ENCODE measurements at places on chromosomes 16 and 17.
A peak's percentile ranks its signal among the peaks of the same experiment; 100 is the strongest.

- no peak for DNase-seq
Measured at GRCh38 chr17:28478712-28479615, 5.5 kb downstream of the SLC13A2 start.

DNA sequence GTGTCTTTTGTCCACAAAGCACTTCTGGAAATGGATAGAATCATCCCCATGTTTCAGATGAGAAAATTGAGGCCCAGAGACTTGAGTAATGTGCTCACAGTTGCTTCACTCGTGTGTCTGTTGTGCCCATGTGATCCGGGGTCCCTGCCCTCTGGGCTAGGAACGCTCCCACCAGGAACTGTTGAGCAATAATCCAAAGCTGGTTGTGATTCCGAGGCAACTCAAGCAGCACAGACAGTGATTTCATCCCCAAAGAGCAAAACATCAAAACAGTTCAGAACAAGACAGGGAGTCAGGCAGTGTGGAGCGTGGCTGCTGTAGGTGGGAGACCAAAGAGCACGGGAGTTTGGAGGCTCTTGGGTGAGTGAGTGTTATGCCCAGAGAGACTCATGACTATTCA, 205.0 kb upstream of the ASIC2 start:
- no peak for DNase-seq

- DNase-seq = no peak
Measured at GRCh38 chr17:80223838-80224497, 3.7 kb downstream of the SLC26A11 start.

GRCh38 chr16:12097523-12098428, 121.2 kb downstream of the SNX29 start:
- DNase-seq = no peak

DNA sequence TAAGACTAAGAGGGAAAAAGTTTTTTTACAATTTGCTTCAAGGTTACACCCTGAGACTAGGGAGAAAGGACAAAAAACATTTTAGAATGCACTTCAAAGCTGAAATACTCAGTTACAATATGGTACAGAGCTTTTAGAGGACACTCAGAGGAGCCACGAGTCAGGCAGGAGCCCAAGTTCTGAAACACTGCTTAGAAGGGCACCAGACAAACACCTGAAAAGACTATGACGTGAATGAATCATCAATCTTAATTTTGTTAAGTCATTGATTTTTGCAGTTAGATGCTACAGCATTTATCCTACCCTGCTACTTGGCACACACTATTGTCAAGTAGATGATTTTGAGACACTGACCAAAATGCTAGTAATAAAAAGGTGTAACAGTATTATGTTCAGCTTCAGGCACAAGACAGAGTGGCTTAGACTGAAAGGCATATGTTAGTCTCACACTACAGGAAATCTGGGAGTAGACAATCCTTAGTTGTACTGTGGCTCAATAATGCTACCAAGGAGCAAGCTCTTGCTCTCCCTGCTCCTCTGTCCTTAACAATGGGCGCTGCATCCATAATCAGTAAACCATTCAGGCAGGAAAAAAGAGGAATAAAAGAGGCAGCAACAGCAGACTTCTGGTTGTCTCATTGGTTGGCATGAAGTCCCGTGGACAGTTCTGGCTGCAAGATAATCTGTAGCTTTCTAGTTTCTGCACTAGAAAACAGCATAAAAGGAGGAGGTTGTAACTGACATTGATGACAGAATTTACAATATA, 151.8 kb downstream of the ABCA8 start:
- no peak for DNase-seq

GRCh38 chr17:11499881-11500280, 98.4 kb upstream of the DNAH9 start:
- no peak for DNase-seq

DNA sequence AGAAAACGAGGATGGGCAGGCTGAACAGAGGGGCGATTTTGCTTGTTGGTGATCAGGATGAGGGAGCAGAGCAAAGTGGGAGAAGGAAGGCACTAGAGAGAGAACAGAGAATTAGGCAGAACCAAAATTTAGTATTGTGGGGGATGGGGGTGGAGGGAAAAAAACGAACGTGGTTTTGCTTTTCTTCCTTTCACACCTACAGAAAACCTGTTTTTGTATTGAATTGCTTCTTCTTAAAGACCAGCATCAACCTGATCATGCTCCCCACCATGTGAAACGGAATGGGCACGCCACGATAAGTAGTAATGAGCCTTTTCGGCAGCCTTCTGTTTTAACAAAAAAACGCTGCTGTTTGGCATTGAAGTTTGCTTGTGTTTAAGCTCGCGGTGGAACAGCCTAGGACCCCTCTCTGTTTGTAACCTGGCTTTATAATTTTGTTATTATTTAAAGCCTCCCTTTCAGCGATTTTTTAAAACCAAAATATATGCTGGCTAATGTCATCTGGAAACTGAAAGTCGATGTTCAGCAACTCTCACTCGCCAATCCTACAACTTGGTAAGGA, 36.8 kb downstream of the ERCC4 start:
- DNase-seq = no peak

GRCh38 chr16:76441876-76442275, 164.7 kb downstream of the CNTNAP4 start:
- DNase-seq = no peak

GRCh38 chr16:15642557-15643047, 352 bp downstream of the MARF1 start:
- DNase-seq = peak; percentile 82

GRCh38 chr16:11824362-11824761, 27.0 kb downstream of the RSL1D1 start:
- no peak for DNase-seq

- peak; percentile 62 for DNase-seq
Measured at GRCh38 chr17:79065105-79065670, 9.4 kb upstream of the ENGASE start.

- peak; percentile 45 for DNase-seq
Measured at GRCh38 chr17:29143894-29144293, 36.3 kb downstream of the MYO18A start.

GRCh38 chr17:17938388-17939107, 33.7 kb downstream of the TOM1L2 start:
- DNase-seq = no peak

GRCh38 chr17:20157001-20157310, 147.8 kb downstream of the SPECC1 start:
- no peak for DNase-seq

- DNase-seq = no peak
Measured at GRCh38 chr16:67927131-67927941, 4.3 kb downstream of the CTRL start.

DNA sequence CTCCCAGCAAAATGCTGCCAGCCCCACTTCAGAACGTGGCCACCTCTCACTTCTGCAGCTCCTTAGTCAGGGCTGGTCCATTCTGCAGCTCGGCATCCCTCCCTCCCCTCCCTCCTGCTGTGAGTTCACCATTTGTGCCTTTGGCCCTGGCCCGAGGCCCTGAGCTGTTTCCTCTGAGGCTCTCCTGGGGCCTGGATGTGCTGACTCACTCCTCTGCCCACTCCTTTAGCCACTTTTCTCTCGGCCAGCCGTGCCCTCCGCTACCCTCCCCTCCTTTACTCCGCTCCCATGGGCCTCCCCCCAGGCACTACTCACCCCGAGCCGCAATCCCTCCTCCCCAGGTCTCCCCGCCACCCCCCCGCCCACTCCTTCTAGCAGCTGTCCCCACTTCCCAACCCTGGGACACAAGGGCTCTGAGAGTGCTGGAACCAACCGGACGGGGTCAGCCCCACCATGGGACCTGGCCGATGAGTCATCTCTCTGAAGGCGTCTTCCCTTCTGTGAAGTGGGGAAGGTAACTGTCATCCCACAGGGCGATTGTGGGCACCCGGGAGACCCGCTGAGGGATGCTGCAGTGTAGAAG, 11.5 kb downstream of the KCNG4 start:
- DNase-seq = no peak

DNA sequence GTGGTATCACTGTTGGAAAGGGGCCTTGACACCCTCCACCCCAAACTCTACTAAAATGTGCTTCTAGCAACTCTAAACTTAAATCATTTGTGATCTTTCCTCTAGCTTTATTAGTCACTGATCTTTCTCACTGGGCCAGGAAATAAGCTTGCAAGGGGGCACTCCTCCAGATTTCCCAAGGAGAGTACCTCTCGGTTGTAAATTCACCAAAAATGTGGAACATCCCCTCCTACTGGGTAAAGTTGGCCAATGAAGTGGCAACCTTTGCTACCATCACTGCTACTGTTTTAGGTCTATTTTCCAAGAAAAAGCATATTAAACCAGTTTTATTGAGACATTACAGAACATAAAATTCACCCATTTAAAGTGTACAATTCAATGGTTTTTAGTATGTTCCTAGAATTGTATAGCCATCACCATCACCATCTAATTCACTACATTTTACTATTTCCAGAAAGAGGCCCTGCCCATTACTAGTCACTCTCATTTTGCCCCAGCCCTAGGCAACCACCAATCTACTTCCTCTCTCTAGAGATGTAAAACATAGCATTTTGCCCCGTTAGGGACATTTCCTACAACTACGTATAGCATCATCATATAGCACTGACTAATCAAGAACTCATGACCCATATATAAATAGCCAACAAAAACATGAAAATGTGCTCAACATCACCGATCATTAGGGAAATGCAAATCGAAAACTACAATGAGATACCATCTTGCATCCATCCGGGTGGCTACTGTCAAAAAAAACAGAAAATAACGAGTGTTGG, 44.6 kb upstream of the ADCY9 start:
- no peak for DNase-seq

DNA sequence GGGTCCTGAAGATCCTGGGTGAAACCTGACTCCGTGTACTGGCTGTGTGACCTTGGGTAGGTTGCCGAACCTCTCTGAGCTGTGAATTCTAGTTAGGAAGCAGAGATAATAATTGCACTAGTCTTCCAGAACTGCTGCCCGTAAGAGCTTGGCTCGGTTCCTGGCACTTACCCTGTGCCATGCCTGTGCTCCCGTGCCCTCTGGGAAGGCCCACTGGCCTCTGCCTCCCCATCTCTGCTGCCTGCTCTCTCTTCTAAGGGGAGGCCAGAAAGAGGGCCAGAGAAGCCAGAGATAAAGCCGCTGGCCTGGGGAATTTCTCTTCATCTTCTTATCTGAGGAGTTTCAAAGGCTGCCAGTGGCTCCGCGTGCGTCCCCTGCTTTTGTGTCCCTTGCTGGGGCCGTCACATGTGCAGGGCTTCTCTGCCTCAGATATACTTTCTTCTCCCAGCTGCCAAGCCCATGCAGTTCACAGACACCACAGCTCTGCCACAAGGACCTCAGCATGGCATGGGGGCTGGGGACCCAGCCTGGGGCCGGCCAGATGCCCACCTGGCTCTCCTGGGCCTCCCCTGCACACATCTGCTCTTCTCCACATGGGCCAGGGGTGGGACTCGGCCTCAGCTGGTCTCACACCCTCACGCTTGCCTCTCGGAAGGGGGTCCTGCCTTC, 145.2 kb downstream of the SDK2 start:
- DNase-seq = no peak

DNA sequence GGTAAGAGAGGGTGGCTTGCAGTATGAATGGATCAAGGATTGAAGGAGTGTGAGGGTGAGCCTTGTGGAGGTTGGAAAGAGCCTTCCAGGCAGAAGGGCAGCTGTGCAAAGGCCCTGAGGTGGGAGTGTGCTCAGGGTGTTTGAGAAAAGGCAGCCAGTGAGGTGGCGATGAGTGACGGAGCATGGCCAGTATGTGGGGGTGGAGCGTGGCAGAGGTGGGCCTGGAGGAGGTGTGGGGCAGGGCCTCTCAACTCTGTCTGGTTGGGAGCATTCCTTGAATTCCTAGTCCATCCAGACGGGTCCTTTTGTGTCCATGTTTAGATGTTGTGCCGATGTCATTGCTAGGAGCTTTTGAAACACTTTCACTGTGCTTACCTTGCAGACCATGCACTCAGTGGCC, 51.3 kb downstream of the EPN2 start:
- no peak for DNase-seq

DNA sequence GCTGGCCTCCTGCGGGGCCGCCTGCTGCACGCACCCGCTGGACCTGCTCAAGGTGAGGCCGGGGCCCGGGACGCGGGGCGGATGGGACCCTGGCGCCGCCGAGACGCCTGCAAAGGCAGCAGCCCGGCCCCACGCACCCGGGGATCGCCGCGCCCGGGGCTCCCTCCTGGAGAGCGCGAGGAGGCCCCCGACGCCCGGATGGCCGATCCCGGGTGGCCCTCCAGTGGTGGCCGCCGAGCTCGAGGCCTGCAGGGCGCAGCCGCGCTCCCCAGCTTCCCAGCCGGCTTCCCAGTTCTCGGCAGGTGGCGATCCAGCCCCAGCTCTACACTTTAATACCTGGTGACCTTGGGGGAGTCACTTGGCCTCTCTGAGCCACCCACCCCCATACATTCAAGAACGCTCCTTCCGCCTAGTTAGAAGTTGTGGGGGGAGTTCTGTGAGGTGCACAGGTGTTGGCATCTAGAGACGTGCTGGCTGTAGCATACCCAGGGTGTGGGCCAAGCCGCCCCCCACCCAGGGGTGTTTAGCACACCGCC, 452 bp downstream of the SLC25A10 start:
- DNase-seq = peak; percentile 36

DNA sequence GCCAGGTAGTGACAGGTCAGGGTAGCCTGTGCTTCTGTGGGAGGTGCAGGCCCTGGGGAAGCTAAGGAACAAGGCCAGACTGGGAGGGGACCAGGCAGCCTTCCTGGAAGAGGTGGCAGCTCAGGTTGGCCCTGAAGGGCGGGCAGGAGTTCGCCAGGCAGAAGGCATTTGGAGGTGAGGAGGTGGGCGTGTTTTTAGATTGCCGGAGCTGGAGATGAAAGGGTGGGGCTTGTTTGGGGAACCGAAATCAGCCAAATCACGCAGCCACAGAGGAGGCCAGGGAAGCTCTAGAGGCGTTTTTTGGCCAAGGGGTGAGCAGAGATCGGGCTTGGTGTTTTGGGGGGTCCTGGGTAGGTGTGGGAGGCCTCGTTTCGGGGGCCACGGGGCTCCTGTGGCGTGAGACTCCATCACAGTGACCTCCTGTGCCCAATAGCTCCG, 7.6 kb downstream of the ADCY7 start:
- DNase-seq = peak; percentile 65

- no peak for DNase-seq
Measured at GRCh38 chr16:56360117-56361008, 65.0 kb downstream of the AMFR start.

DNA sequence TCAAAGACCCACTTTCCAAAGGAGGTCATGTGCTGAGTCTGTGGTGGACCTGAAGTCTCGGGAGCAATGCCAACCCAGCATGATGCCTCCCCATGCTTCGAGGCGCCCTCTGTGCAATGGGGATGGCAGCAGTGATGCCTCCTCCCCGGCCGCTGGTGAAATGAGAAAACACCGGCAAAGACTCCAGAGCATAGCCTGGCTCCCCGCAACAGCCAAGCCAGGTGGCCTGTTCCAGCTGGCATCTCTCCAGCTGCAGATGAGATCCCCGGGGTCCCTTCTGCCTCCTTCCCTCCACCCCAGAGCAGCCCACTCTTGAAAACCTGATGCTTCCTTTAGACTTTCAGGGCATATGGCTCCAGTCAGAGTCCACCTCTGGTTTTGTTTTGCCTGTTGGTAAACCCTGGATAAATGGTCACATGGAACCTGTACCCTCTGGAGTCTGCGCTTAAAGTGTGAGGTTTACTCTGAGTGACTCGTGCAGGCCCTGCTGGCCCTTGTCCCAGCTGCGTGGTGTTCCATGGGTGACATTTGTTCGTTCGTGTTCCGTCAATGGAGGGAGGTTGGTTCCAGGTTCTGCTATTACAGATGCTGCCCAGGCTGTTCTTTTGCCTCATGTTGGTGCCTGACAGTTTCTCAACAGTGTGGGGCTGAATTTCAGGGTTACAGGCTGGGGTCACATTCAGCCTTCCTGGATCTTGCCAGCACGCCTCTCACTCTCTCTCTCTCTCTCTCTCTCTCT, 181.8 kb upstream of the CIBAR2 start:
- no peak for DNase-seq

- peak; percentile 67 for DNase-seq
Measured at GRCh38 chr16:66515596-66516508, 34.1 kb downstream of the TK2 start.

Data from activated CD4-positive, alpha-beta T cell treated with anti-CD3 and anti-CD28 coated beads, Interleukin-10, Interleukin-2, amounts not matched to agents 100 ng/mL and 50 ng/mL, durations not matched to agents 16 hours and 8 hours (primary cell).